CD8-positive, alpha-beta T cell (primary cell): ENCODE measurements at places on chromosomes 3 and 15. TPM values are rescaled to one million over a fixed set of nuclear protein-coding genes. Genes with fewer than 3 reads are reported as not detected.

GRCh38 chr15:42800731-42801474 is 64.0 kb upstream of the CDAN1 start:
- no peak for DNase-seq

- DNase-seq = no peak
These were observed 146.2 kb downstream of the NFKBIZ start for GRCh38 chr3:101995371-101996046.

The BNC1 gene
- not detected for total RNA-seq

The SLC51B gene
- not detected for total RNA-seq
